Colonic mucosa (tissue), 4 donors: ENCODE measurements at places on chromosomes 2 and 18. TPM values are rescaled to one million over a fixed set of nuclear protein-coding genes. Genes with fewer than 3 reads are reported as not detected.

The CEBPZ gene
- total RNA-seq: 43.6 TPM

The LCLAT1 gene
- total RNA-seq: 20.0 TPM

The ASXL3 gene
- total RNA-seq: 1.7 TPM

The ALLC gene
- total RNA-seq: not detected

The CHRND gene
- not detected for total RNA-seq

The ACMSD gene
- not detected for total RNA-seq

The RSAD2 gene
- total RNA-seq: 0.72 TPM

The GPR155 gene
- 1.3 TPM for total RNA-seq

The RBKS gene
- 8.9 TPM for total RNA-seq

The G6PC2 gene
- not detected for total RNA-seq

The GTF2A1L gene
- total RNA-seq: 1.5 TPM

The TANK gene
- 47.4 TPM for total RNA-seq

The WNT10A gene
- total RNA-seq: 0.61 TPM

The GPR17 gene
- total RNA-seq: 0.20 TPM

The ANKRD53 gene
- not detected for total RNA-seq

The FTCDNL1 gene
- total RNA-seq: 1.3 TPM

The MAL gene
- 0.54 TPM for total RNA-seq

The ITGB6 gene
- total RNA-seq: 24.6 TPM

The CEBPZOS gene
- total RNA-seq: 43.1 TPM

The ALPI gene
- total RNA-seq: 9.4 TPM

The PLB1 gene
- total RNA-seq: 3.0 TPM

The RAD51AP2 gene
- 0.11 TPM for total RNA-seq

The PLGLB1 gene
- total RNA-seq: 4.2 TPM

The CAVIN2 gene
- 12.7 TPM for total RNA-seq

The SLC9A4 gene
- total RNA-seq: not detected

The GAREM1 gene
- 15.3 TPM for total RNA-seq

The IL1RN gene
- 1.5 TPM for total RNA-seq

The UCN gene
- 0.74 TPM for total RNA-seq

The PTPRN gene
- total RNA-seq: 2.0 TPM

The SERPINB12 gene
- total RNA-seq: not detected

The IHH gene
- 82.2 TPM for total RNA-seq

The FBXO48 gene
- 2.3 TPM for total RNA-seq

The LTBP1 gene
- 23.1 TPM for total RNA-seq

The KCNF1 gene
- total RNA-seq: 0.22 TPM

The ACKR3 gene
- total RNA-seq: 10.1 TPM

The FAM124B gene
- 0.37 TPM for total RNA-seq

The RMC1 gene
- 28.4 TPM for total RNA-seq

The NYAP2 gene
- 0.05 TPM for total RNA-seq

The FOXD4L1 gene
- total RNA-seq: not detected
